ENCODE measurements at places on chromosomes 7 and 10. TPM values are rescaled to one million over a fixed set of nuclear protein-coding genes. Genes with fewer than 3 reads are reported as not detected.
A peak's percentile ranks its signal among the peaks of the same experiment; 100 is the strongest.

GRCh38 chr10:110498982-110499795, 1.5 kb downstream of the DUSP5 start:
- peak overlapping the region; percentile 89 for H3K4me3 ChIP-seq
- H3K36me3 ChIP-seq: peaks cover 3% of the 10 kb centered on the region
- peaks cover 74% of the 10 kb centered on the region for H3K4me1 ChIP-seq
- H3K27ac ChIP-seq: peak overlapping the region; percentile 88
- DNase-seq: no peak

GRCh38 chr7:155471718-155472117, 13.8 kb downstream of the EN2 start:
- no peak overlapping the region for H3K4me3 ChIP-seq
- DNase-seq: no peak
- H3K4me1 ChIP-seq: peaks cover 42% of the 10 kb centered on the region
- H3K36me3 ChIP-seq: no peaks in the 10 kb centered on the region
- H3K27ac ChIP-seq: peak overlapping the region; percentile 80
- peaks cover 11% of the 10 kb centered on the region for H3K27me3 ChIP-seq

DNA sequence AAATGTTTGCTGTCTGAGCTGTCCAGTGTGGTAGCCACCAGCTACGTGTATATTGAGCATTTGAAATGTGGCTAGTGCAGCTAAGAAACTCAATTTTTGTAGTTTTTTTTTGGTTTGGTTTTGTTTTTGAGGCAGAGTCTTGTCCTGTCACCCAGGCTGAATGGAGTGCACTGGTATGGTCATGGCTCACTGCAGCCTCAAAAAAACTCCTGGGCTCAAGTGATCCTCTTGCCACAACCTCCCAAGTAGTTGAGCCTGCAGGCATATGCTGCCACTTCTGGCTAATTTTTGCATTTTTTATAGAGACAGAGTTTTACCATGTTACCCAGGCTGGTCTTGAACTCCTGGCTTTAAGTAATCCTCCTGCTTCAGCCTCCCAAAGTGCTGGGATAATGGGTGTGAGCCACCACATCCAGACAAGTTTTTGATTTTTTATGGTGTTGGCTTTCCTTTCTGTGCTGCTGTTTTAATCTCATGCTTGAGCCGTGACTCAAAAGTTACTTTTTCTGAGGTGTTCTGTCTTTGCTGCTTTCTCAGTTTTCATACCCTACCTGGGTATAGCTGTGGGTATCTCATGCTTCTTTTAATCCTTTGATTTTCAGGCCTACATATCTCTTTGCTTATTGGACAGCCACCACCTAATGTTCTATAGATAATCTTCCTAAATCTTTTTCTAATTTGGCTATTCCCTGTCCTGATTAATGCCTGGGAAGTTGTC, 16.0 kb downstream of the WAC start:
- peaks cover 46% of the 10 kb centered on the region for H3K4me1 ChIP-seq
- peaks cover 40% of the 10 kb centered on the region for H3K36me3 ChIP-seq
- no peaks in the 10 kb centered on the region for H3K27me3 ChIP-seq
- no peak for DNase-seq
- no peak overlapping the region for H3K27ac ChIP-seq
- no peak overlapping the region for H3K4me3 ChIP-seq

- peaks cover 6% of the 10 kb centered on the region for H3K36me3 ChIP-seq
- DNase-seq: peak; percentile 54
- H3K27ac ChIP-seq: peak overlapping the region; percentile 60
- no peak overlapping the region for H3K4me3 ChIP-seq
Observed at GRCh38 chr10:22479419-22479818, 134.1 kb downstream of the SPAG6 start.

- H3K36me3 ChIP-seq: no peaks in the 10 kb centered on the region
- DNase-seq: no peak
- peaks cover 28% of the 10 kb centered on the region for H3K27me3 ChIP-seq
- peak overlapping the region; percentile 65 for H3K4me3 ChIP-seq
- H3K4me1 ChIP-seq: peaks cover 5% of the 10 kb centered on the region
Observed at GRCh38 chr7:99990460-99990852, 14.6 kb upstream of the AZGP1 start.

GRCh38 chr7:28700790-28701203, 257.3 kb downstream of the TRIL start:
- H3K4me1 ChIP-seq: peaks cover 27% of the 10 kb centered on the region
- no peak for DNase-seq
- no peak overlapping the region for H3K4me3 ChIP-seq
- peak overlapping the region; percentile 33 for H3K27ac ChIP-seq
- peaks cover 4% of the 10 kb centered on the region for H3K36me3 ChIP-seq

DNA sequence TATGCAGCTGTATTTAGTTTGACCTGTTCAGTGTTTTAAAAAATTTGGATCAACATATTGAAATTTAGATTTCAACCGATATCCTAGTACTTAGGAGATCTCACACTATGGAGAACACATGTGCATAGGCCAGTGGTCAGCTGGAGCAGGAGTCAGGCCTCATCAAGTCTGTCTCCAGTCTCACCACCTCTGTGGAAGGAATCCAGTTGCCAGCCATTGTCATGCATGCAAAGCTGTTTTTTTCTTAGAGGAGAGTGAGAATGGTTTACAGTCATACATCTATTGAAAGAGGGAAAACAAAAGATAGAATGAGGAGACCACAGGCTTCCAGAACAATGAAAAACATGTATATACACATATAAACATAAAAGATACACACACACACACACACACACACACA, 7.6 kb upstream of the CLEC5A start:
- no peak for DNase-seq
- no peaks in the 10 kb centered on the region for H3K4me1 ChIP-seq
- peaks cover 4% of the 10 kb centered on the region for H3K27me3 ChIP-seq
- H3K27ac ChIP-seq: no peak overlapping the region
- H3K4me3 ChIP-seq: no peak overlapping the region
- H3K36me3 ChIP-seq: no peaks in the 10 kb centered on the region

DNA sequence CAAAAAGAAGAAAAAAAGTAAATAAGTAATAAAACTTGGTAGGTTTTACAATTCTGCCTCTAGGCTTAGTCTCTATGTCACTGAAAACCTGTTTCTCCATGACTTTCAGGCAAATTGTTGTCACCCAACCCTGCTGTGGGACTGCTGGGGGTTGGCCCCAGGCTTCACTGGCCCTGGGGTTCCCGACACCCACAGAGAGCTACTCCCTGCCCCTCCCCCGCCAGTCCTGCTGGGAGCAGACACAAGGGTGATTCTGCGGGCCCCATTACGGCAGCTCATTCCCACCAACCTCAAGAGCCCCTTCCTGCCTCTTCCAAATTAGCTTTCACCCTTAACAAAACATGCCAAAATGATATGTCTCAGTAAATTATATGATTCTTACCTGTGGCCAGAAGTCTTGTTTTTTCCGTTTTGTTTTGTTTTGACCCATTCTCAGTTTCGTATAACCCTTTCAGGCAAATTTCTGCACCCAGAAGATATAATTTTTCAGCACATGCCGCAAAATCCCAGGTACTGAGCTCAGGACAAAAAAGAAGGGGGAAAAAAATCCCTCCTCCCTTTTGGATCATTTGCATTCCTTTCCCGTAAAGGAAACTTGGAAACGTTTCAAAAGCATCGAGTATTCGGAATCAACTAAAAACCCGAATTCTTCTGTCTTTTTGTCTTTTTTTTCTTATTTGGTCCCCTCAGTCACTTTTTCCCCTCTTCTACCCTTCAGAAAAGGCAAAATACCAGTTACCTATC, 27.8 kb downstream of the CHST15 start:
- peaks cover 57% of the 10 kb centered on the region for H3K4me1 ChIP-seq
- peaks cover 9% of the 10 kb centered on the region for H3K36me3 ChIP-seq
- no peaks in the 10 kb centered on the region for H3K27me3 ChIP-seq
- no peak for DNase-seq
- no peak overlapping the region for H3K4me3 ChIP-seq
- H3K27ac ChIP-seq: peak overlapping the region; percentile 19

- peak overlapping the region; percentile 66 for H3K27ac ChIP-seq
- DNase-seq: no peak
- no peak overlapping the region for H3K4me3 ChIP-seq
- peaks cover 14% of the 10 kb centered on the region for H3K36me3 ChIP-seq
Observed at GRCh38 chr10:91511549-91512330, 101.6 kb downstream of the HECTD2 start.

- DNase-seq: no peak
- H3K27me3 ChIP-seq: no peaks in the 10 kb centered on the region
- no peaks in the 10 kb centered on the region for H3K36me3 ChIP-seq
- no peak overlapping the region for H3K4me3 ChIP-seq
- no peak overlapping the region for H3K27ac ChIP-seq
Observed at GRCh38 chr7:7902845-7903244, 65.8 kb upstream of the GLCCI1 start.

GRCh38 chr10:3106928-3107425, 39.6 kb downstream of the PFKP start:
- DNase-seq: no peak
- H3K27ac ChIP-seq: peak overlapping the region; percentile 96
- H3K36me3 ChIP-seq: peaks cover 52% of the 10 kb centered on the region
- H3K4me3 ChIP-seq: peak overlapping the region; percentile 55
- H3K27me3 ChIP-seq: no peaks in the 10 kb centered on the region
- peaks cover 18% of the 10 kb centered on the region for H3K4me1 ChIP-seq

- no peaks in the 10 kb centered on the region for H3K27me3 ChIP-seq
- H3K4me3 ChIP-seq: no peak overlapping the region
- peak overlapping the region; percentile 56 for H3K27ac ChIP-seq
- H3K4me1 ChIP-seq: peaks cover 76% of the 10 kb centered on the region
- peaks cover 3% of the 10 kb centered on the region for H3K36me3 ChIP-seq
Observed at GRCh38 chr10:77390481-77390891, 247.1 kb downstream of the KCNMA1 start.

DNA sequence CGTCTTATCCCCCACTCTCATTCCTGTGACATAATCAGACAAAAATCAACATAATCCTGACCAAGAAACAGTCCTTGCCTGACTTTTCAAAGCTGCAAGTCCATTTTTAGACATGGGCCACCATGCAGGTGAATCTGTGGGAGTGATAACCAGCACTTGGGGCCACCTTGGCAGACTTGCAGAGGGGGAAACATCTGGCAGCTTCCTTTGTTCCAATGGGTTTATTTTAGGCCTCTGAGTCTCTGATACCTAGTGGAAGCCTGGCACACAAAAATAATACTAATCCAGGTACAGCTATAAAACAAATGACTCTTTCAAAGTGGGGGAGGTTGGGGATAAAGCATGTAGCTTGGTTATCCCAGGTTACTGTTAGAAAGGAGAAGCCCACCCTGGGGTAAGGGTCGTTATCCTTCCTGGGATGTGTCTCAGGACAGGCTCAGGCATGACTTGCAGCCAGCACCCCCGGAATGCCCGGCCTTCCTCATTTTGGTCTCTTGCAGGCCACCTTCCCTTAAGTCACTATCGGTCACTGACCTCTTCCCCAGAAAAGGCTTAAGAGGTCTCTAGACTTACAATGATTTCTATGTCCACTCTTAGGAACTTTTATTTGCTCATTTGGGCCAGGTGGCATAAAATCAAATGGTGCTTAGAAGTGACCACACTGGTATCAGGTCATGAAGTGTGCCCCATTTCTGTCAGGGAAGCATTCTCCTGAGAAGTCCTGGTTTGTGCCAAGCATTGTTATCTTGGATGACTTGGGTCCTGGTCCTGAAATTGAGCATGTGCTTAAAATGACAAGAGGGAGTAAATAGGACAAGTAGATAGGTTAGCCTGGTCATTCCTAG, 37.6 kb downstream of the EEPD1 start:
- no peak overlapping the region for H3K27ac ChIP-seq
- H3K4me1 ChIP-seq: no peaks in the 10 kb centered on the region
- no peak for DNase-seq
- no peak overlapping the region for H3K4me3 ChIP-seq

The ANXA8L1 gene
- total RNA-seq: not detected

The CLEC2L gene
- total RNA-seq: not detected

The PCLO gene
- 1.4 TPM for total RNA-seq

The NKX1-2 gene
- total RNA-seq: not detected

The RBM20 gene
- total RNA-seq: 2.3 TPM

All from osteocyte (in vitro differentiated cells).